ENCODE measurements at places on chromosomes 13 and 19.
A peak's percentile ranks its signal among the peaks of the same experiment; 100 is the strongest.

DNA sequence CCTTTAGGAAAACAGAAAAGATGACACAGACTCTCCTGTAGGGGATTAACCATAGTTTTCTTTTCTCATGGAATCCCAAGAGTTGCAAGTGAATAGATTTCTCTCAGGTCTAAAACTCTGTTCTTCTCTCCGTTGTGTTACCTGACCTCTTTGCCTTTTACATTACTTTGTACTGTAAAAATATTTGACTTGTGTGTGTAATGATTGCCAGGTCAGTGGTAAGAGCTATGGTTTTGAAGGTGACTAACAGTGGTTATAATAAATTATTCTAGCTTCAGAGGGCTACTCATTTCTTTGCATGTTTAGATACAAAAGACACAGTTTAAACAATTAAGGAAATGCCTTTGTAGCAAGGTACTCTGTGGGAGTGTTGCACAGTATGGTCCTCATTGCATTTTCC lies 23.0 kb upstream of the PSG2 start:
- DNase-seq, result no peak

GRCh38 chr19:14142262-14143190 lies 6.1 kb upstream of the ASF1B start:
- no peak for DNase-seq

GRCh38 chr13:75222031-75222430 lies 259.9 kb downstream of the TBC1D4 start:
- peak; percentile 35 for DNase-seq

GRCh38 chr13:40329781-40330485 lies 336.5 kb downstream of the FOXO1 start:
- no peak for DNase-seq

- no peak for DNase-seq
Observed at GRCh38 chr19:49520705-49521319, 7.0 kb upstream of the RCN3 start.

DNA sequence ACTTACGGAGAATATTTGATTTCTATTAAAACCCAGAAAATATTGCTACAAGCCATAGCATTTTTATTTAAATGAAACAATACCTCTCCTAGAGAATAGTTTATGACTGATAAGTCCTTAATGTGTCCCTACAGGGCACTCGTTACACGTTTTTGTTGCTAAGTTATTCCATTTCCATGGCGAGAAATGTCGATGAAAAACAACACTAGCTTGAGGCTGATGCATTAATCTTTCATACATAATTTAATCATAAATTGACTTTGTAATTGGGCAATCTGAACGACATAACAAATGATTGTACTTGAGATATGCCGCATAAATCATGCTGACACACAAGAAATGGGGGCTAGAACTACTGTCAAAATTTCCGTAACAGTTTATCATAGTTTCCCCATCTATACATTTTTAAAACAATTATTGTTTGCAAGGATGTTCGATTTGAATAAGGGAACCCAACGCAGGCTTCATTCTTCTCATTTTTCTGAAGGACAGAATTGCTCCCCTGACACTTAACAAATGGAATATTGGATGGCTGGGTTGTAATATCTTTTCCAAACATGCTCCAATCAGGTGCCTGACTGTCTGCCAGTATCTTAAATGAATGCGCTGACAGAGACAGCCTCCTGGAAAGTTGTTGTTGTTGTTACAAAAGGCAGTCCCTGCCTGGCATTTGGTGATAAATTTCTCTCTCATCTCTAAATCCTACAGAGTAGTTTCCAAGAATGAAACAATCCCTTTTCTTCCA lies 61.9 kb downstream of the FLT1 start:
- no peak for DNase-seq

- no peak for DNase-seq
Observed at GRCh38 chr19:39196860-39197562, at the start of gene NCCRP1. NCCRP1 (plus strand) TSS chr19:39196964; CDS start chr19:39196983, 19 bp downstream.

DNA sequence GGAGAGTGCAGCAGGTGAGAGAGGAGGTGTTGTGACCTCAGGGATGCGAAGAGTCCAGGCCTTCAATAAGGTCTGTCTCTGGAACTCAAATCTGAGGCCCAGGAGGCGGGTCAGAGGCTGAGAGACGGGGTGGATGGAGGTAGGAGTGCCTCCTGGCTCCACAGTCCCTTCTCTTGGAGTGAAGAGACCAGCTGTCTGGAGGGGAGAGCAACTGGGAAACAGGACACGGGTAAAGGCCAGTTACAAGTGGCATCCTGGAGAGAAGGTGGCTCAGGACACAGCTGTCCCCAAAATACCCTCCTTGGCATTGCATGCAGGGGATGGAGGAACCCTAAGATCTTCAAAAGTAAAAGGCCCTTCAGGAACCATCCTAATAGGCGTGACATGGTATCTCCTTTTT lies 19.2 kb downstream of the PDE4A start:
- no peak for DNase-seq

DNA sequence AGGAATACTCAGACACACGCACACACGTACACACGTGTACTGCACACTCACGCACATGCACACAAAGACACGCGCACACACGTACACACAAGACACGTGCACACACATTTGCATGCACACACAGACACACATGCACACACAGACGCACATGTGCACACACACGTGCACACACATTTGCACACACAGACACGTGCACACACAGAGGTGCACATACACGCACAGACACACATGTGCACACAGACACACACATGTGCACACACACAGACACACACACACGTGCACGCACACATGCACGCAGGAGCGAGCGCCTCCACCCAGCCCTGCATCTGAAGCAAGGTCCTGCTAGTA lies 81.1 kb downstream of the GADD45B start:
- DNase-seq, result no peak

- no peak for DNase-seq
Observed at GRCh38 chr19:56699552-56699951, 28.0 kb upstream of the ZNF835 start.

- no peak for DNase-seq
Observed at GRCh38 chr13:21047591-21048282, 13.6 kb downstream of the LATS2 start.

- peak; percentile 15 for DNase-seq
Observed at GRCh38 chr19:35318679-35319448, 10.1 kb upstream of the CD22 start.

All from fibroblast of skin of right quadriceps (primary cell).